ENCODE measurements at places on chromosomes 2 and 18. TPM values are rescaled to one million over a fixed set of nuclear protein-coding genes. Genes with fewer than 3 reads are reported as not detected.

Gene TM4SF20
- not detected for total RNA-seq

Gene CXCR1
- total RNA-seq, result not detected

Gene ARHGEF33
- 0.29 TPM for total RNA-seq

Gene CUL3
- total RNA-seq, result 45.0 TPM

Gene PLCL1
- 1.6 TPM for total RNA-seq

Gene INPP4A
- 18.8 TPM for total RNA-seq

Gene RUFY4
- not detected for total RNA-seq

Gene TMEM17
- 2.8 TPM for total RNA-seq

Gene SPC25
- not detected for total RNA-seq

Gene MYO7B
- total RNA-seq, result not detected

Gene ATAD2B
- 7.9 TPM for total RNA-seq

Gene PTH2R
- not detected for total RNA-seq

Gene RAPGEF4
- total RNA-seq, result 0.66 TPM

Gene SKOR2
- not detected for total RNA-seq

Gene C2orf78
- not detected for total RNA-seq

Gene NOL4
- not detected for total RNA-seq

Gene CHST10
- total RNA-seq, result 5.2 TPM

Gene CIDEA
- total RNA-seq, result not detected

Gene DNAJC5G
- total RNA-seq, result not detected

Gene QPCT
- 19.7 TPM for total RNA-seq

Gene PLEKHA3
- 4.8 TPM for total RNA-seq

Gene TLX2
- 0.58 TPM for total RNA-seq

Gene MYL1
- total RNA-seq, result not detected

Gene OTOF
- not detected for total RNA-seq

Gene EIF2AK3
- 27.5 TPM for total RNA-seq

Gene SAG
- not detected for total RNA-seq

Gene IL1RL1
- 0.33 TPM for total RNA-seq

Gene ABCG5
- total RNA-seq, result not detected

Gene RGPD4
- total RNA-seq, result not detected

Gene CDH20
- total RNA-seq, result not detected

Gene LRRC30
- not detected for total RNA-seq

Gene OR6B2
- total RNA-seq, result not detected

Gene SGO2
- total RNA-seq, result 2.2 TPM

Gene ALPG
- not detected for total RNA-seq

Gene CCDC148
- total RNA-seq, result 1.5 TPM

Gene KLF7
- total RNA-seq, result 12.7 TPM

Gene KIF5C
- total RNA-seq, result 0.58 TPM

Gene AQP12B
- total RNA-seq, result not detected

Gene HOXD10
- total RNA-seq, result not detected

Gene POU3F3
- total RNA-seq, result not detected

Gene PCARE
- total RNA-seq, result not detected

Gene PDE11A
- total RNA-seq, result not detected

Gene RGPD3
- total RNA-seq, result 0.29 TPM

Gene SLC39A6
- total RNA-seq, result 70.1 TPM

Gene APCDD1
- 4.5 TPM for total RNA-seq

Gene STAMBP
- 24.1 TPM for total RNA-seq

Gene EFR3B
- total RNA-seq, result 0.83 TPM

Gene ZAP70
- total RNA-seq, result not detected

Gene CYRIA
- total RNA-seq, result 4.3 TPM

Gene MYO5B
- not detected for total RNA-seq

Gene MDH1B
- 0.99 TPM for total RNA-seq

Gene LHCGR
- not detected for total RNA-seq

Gene MOB4
- 31.1 TPM for total RNA-seq

Gene CEP192
- total RNA-seq, result 39.4 TPM

Gene PTPRN
- 3.6 TPM for total RNA-seq

Gene DSG2
- 0.73 TPM for total RNA-seq

Gene DSEL
- 156 TPM for total RNA-seq

Gene ELOA2
- not detected for total RNA-seq
